ENCODE measurements at places on chromosomes 4 and X.
A peak's percentile ranks its signal among the peaks of the same experiment; 100 is the strongest.

- DNase-seq, result peak; percentile 62
Observed at GRCh38 chr4:38177641-38178391, 217.6 kb downstream of the PTTG2 start.

GRCh38 chr4:80228460-80228859, 31.2 kb downstream of the PRDM8 start:
- DNase-seq, result no peak

GRCh38 chr4:93828332-93828994, at the start of gene ATOH1:
TSS of gene ATOH1 (plus strand) at chr4:93828753. CDS start at chr4:93828927, 174 bp downstream.
- peak; percentile 59 for DNase-seq

- DNase-seq, result no peak
Observed at GRCh38 chr4:74330295-74330750, 22.1 kb downstream of the EPGN start.

GRCh38 chrX:64205735-64206501, 410 bp upstream of the AMER1 start:
- DNase-seq, result peak; percentile 94

- no peak for DNase-seq
Observed at GRCh38 chrX:14694611-14695010, 165.3 kb downstream of the GLRA2 start.

DNA sequence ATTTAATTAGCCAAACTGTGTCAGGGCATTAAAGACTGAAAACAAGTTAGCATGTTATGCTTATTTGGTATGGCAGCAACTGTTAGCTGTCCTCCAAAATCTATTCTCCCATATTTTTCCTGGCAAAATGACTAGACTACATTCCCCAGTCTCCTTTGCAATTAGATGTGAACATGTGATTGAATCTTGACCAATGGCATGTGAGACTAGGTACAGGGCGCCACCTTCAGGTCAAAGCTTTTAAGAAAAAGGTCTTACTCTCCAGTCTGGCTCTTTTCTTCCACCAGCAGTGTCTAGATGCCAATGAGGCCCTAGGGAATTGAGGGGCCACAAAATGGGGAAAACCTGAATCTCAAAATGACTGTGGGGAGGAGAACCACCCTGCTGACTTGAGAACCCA, 408.2 kb downstream of the SMARCA1 start:
- no peak for DNase-seq

GRCh38 chr4:610411-611261, 14.7 kb upstream of the PDE6B start:
- DNase-seq, result no peak

- no peak for DNase-seq
Observed at GRCh38 chr4:173490817-173491528, 39.1 kb downstream of the HAND2 start.

DNA sequence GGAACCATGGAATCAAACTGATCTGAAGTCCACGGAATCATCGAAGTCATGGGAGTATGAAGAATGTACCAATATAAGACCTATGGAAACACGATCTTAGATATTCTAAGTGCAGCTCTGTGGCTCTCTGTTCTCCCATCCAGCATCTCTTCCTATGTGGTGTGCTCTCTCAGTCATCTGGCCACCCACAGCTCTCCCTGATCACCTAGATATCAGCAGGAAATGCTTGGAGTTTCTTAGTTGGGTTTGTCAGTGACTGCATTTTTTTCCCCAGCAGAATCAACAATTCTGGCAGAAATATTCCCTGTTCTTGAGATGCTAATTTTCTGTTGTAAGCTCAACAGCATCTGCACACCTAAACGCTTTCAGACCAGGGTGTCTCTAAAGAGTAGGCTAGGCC, 94.1 kb downstream of the GC start:
- no peak for DNase-seq

DNA sequence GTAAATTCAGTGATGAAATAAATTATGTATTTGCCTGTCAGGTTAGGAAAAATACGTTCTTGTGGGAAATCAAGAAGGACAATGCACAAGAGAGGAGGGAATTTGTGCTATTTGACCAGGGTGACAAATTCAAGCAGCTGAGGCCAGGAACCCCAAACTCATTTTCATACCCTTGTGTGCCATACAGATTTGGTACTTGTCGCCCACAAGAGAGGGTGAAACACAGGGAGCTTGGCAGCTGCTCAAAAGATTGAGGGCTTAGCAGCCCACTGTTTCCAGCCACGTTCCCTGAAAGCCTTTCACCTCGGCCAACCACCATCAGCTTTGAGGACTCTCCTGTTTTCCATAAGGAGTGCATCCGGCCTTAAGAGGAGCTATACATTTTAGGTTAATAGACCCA, 111.2 kb downstream of the COL25A1 start:
- no peak for DNase-seq

- DNase-seq, result no peak
Observed at GRCh38 chr4:65050786-65051185, 619.5 kb downstream of the EPHA5 start.

DNA sequence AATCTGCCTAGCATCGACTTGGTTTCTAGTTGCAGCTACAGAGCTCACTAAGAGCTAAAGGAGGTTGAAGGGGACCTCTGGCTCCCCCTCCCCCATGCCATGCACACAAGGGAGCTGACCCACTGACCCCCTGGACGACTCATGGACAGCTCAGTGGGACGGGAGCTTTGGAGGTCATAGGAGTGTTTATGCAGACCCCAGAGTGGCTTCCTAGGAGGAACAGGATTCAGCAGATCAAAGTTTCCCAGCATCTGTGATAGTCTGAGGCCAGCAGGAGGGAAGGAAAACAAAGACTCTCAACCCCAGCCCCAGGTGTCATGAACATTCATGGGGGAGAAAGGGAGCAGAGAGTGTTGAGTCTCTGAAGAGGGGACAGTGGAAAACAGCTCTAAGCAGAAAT, 104.4 kb downstream of the ARSF start:
- no peak for DNase-seq

DNA sequence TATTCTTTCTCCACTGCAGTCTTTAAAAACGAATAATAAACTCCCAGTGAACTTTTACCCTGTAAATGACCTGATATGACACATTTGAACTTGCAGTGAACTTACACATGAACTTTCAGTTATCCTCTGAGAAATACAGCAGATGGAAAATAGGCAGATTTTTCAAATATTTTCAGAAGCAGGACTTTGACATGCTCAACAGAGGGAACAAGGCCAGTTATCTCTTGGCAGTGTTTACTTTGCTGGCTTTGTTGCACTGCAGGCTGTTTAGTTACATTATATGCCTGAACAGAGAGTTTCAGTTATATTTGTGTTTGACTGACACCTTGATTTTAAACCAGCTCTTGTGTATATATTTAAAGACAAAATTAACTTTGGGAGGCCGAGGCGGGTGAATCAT, 47.6 kb upstream of the FGG start:
- peak; percentile 80 for DNase-seq

DNA sequence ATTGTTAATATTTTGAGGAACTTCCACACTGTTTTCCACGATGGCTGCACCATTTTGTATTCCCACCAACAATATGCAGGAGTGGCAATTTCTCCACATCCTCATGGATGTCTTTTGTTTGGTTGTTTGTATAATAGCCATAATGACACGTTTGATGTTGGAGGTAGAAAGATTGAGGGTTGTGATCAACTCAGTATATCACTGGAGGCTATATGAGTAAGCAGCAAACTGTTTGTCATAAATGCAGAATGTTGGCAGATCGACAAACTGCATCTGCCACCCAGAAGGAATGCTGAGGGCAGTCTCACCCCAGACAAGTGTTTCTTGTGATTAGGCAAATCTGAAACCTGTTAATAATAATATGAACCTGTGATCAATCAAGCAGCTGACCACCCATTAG, 243.9 kb upstream of the WDFY3 start:
- DNase-seq, result no peak

DNA sequence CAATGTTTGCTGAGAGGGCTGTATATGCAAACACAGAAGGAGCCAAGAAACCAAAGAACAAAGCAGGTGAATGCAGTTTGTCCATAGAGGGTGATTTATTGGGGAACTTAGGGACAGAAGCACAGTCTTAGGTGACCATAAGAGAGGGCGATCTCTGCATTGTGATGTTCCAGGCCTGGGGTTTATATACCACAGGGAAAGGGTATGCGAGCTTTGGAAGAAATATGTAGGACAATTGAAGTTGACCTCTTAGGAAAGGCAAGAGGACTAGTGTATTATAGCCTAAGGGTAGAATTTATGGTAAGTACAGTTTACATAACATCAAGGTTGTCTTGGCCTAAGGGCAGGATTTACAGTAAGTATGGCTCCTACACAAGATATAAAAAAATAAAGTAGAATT, 27.8 kb downstream of the FAM184B start:
- no peak for DNase-seq

DNA sequence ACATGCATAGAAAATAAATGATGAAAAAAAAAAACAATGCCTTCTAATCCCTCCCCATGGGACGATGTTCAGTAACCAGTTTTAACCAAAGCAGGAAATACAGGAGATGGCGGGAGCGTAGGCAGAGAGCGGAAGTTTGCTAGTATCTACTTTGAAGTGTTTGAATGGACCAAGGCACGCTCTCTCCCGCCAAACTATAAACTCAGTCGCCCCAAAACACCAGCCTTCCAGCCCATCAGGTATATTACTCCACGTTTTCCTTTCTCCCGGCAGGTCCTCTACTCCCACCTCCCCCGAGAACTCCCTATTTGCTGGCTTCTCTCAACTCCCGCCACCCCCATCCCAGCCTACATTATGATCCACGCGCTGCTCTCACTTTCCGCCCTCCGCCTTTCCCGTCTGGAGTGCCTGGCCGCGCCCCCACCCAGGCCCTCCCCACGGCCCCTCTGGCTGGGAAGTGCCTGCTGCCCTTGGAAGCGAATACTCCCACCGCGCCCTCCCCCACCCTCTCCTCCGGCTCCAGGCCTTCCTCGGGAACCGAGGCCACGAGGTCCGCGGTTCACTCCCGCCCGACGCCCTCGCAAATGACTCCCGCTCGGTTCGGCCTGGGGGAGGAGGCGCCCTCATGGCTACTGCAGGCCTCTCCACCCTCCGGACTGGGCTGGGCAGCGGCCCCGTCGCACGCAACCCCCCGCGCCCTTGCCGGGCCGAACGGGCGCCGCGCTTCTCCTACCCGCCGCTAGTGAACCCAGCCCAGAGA, 723 bp downstream of the DHX15 start:
- peak; percentile 46 for DNase-seq

GRCh38 chrX:33062041-33062440, 149.3 kb downstream of the DMD start:
- DNase-seq, result no peak

DNA sequence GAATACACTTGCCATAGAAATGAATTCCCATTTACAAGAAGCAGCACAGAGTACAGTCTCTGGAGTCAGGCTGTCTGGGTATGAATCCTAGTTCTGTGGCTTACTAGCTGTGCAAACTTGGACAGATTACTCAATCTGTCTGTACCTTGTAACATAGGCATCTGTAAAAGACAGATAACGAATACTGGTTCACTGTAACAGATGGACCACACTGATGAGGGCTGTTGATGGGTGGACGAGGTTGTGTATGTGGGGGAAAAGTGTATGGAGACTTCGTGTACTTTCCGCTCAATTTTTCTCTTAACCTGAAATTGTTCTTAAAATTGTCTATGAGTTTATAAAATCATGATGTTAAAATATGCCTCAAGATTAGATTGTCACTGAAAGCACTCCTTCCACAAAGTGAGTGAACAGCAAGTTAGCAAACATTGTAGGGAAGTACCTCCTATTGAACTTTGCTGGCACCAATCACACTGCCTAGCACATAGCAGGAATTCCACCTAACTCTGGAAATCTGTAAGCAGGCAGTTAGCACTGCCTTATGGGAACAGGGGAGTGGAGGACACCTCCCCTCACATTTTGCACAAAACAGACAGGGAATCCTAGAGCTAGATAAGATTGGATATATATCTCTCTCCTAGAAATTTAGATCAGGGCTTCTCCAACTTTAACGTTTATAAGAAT, 6.5 kb upstream of the EXOSC9 start:
- DNase-seq, result peak; percentile 35

DNA sequence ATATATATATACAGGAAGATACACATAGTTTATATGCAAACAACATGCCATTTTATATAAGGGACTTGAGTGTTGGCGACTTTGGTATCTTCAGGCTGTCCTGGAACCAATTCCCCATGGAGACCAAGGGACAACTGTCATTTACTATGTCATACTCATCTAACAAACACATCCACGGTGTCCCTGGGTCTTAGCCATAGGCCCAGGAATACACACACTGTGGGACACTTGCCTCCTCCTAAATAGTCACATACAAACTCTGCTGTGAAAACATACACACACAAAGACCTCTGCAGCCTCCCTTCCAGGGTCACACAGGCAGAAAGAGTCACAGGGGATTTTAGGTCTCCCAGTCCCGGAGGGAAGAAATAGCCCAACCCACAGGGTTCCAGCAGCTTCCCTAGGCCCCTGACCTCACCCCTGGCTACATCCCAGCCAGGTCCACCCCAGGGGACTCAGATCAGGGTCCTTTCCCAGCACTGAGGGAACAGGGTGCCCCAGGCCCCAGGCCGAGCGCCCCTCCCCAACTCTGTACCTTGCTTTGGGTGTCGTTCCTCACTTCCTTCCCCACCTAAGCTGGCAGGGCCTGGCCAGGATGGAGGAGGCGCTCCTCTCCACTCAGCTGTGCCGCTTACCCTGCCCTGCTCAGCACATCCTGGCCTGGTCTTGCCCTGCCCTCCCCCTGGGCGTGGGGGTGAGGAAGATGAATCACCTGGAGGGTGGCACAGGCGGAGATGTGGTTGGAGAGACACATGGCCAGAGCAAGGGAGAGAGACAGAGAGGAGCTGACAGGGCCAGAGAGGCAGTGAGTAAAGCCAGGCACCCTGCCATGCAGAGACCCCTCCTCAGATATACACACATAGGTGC, 21.8 kb downstream of the FGD1 start:
- DNase-seq, result no peak

- DNase-seq, result no peak
Observed at GRCh38 chrX:136163689-136164088, 16.4 kb downstream of the FHL1 start.

- DNase-seq, result no peak
Observed at GRCh38 chr4:81431971-81432370, 39.7 kb downstream of the RASGEF1B start.

- DNase-seq, result no peak
Observed at GRCh38 chr4:35250331-35250730, 994.0 kb downstream of the ARAP2 start.

GRCh38 chr4:15198070-15198727, 195.9 kb downstream of the CPEB2 start:
- DNase-seq, result peak; percentile 34

- DNase-seq, result no peak
Observed at GRCh38 chrX:119132961-119133360, 5.3 kb upstream of the KIAA1210 start.

GRCh38 chr4:163688856-163689255, 194.4 kb downstream of the TMA16 start:
- no peak for DNase-seq

- no peak for DNase-seq
Observed at GRCh38 chrX:56782791-56783449, 53.9 kb downstream of the NBDY start.

- peak; percentile 28 for DNase-seq
Observed at GRCh38 chrX:64093761-64094160, 111.7 kb downstream of the AMER1 start.
